ENCODE measurements at places on chromosomes 5 and 9.

GRCh38 chr5:131242728-131243255, 21.1 kb upstream of the CDC42SE2 start:
- DNase-seq: no peak

GRCh38 chr5:107313098-107313497, 357.6 kb downstream of the EFNA5 start:
- DNase-seq: no peak

GRCh38 chr5:140381972-140382371, 19.7 kb upstream of the ANKHD1 start:
- DNase-seq: no peak

- DNase-seq: no peak
These were observed 126.0 kb upstream of the TMEM161B start for GRCh38 chr5:88394536-88395175.

GRCh38 chr5:159262472-159262858, 625 bp upstream of the UBLCP1 start:
- peak; percentile 11 for DNase-seq

- DNase-seq: no peak
These were observed 111.2 kb downstream of the INSYN2B start for GRCh38 chr5:169869066-169869465.
